ENCODE measurements at places on chromosomes 6 and 20. TPM values are rescaled to one million over a fixed set of nuclear protein-coding genes. Genes with fewer than 3 reads are reported as not detected.

NRSN1 gene
- total RNA-seq, result not detected

RAMACL gene
- 2.8 TPM for total RNA-seq

RIPPLY2 gene
- not detected for total RNA-seq

LINC00237 gene
- not detected for total RNA-seq

AP5S1 gene
- 17.3 TPM for total RNA-seq

GPX5 gene
- total RNA-seq, result not detected

NFATC2 gene
- 67.0 TPM for total RNA-seq

SRMS gene
- total RNA-seq, result not detected

EFCAB8 gene
- 0.80 TPM for total RNA-seq

DAAM2 gene
- 0.03 TPM for total RNA-seq

PNPLA1 gene
- total RNA-seq, result not detected

ZNF184 gene
- 11.2 TPM for total RNA-seq

ITPR3 gene
- total RNA-seq, result 49.2 TPM

OR2B6 gene
- total RNA-seq, result not detected

RWDD2A gene
- 2.9 TPM for total RNA-seq

C20orf96 gene
- 2.5 TPM for total RNA-seq

DEFB125 gene
- total RNA-seq, result not detected

C6orf132 gene
- total RNA-seq, result 0.18 TPM

PROKR2 gene
- not detected for total RNA-seq

HS3ST5 gene
- total RNA-seq, result not detected

SLC16A10 gene
- 13.0 TPM for total RNA-seq

THBS2 gene
- total RNA-seq, result 0.12 TPM

APOM gene
- 3.6 TPM for total RNA-seq

TAAR8 gene
- total RNA-seq, result not detected

SOX18 gene
- 0.44 TPM for total RNA-seq

OR2H1 gene
- not detected for total RNA-seq

SIGLEC1 gene
- 0.16 TPM for total RNA-seq

TNFRSF21 gene
- 0.29 TPM for total RNA-seq

COL10A1 gene
- total RNA-seq, result not detected

CDH26 gene
- 1.5 TPM for total RNA-seq

KIF25 gene
- total RNA-seq, result not detected

SPATA25 gene
- 3.6 TPM for total RNA-seq
